ENCODE measurements at places on chromosomes 16 and 17.
A peak's percentile ranks its signal among the peaks of the same experiment; 100 is the strongest.

GRCh38 chr17:45918241-45918745, 23.9 kb downstream of the MAPT start:
- no peak for DNase-seq

- DNase-seq, result no peak
Observed at GRCh38 chr17:13729466-13730134, 127.9 kb upstream of the HS3ST3A1 start.

- DNase-seq, result no peak
Observed at GRCh38 chr17:6843241-6843880, 11.8 kb upstream of the TEKT1 start.

GRCh38 chr17:17069849-17070248, 27.6 kb downstream of the MPRIP start:
- DNase-seq, result no peak

DNA sequence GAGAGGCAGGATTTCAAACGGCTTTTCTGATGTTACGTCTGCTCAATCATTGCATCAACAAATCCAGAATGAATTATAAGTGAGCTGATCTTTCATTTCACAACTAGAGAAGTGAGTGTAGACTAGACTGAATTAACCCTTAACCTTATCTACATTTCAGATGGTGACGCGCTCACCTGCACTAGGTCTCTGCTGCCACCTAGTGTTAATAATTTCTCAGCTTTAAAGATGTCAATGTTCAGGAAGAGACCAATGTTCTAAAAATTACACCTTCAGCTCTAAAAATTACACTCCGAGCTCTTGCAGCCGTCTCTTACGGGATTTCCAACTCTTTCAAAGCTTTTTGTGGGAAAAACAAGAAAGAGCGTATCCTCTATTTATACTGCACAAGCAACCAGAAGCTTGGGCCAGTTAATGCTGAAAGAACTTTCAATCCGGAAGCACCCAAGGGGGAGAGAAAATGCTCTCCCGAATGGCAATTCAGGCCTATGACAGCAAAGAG, 88.2 kb upstream of the FA2H start:
- DNase-seq, result no peak

DNA sequence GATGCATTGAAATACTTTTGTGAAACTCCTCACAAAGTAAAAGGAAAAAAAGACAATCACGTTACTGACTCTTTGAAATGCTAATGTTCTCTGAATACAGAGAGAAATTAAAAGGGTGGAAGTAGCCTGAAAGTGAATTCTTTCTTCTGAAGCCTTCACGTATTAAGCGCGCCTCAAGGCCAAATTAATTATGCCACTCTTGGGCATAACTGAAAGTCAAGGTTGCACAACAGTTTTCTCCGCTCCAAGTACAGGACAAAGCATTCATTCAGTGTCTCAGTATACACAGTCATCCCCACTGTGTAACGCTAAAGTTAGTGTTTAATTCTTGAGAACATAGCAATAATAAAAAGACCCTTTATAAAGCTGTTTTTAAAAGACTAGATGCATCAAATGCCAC, 21.5 kb downstream of the PARN start:
- no peak for DNase-seq

- DNase-seq, result no peak
Observed at GRCh38 chr16:88331989-88332920, 50.5 kb upstream of the ZNF469 start.

DNA sequence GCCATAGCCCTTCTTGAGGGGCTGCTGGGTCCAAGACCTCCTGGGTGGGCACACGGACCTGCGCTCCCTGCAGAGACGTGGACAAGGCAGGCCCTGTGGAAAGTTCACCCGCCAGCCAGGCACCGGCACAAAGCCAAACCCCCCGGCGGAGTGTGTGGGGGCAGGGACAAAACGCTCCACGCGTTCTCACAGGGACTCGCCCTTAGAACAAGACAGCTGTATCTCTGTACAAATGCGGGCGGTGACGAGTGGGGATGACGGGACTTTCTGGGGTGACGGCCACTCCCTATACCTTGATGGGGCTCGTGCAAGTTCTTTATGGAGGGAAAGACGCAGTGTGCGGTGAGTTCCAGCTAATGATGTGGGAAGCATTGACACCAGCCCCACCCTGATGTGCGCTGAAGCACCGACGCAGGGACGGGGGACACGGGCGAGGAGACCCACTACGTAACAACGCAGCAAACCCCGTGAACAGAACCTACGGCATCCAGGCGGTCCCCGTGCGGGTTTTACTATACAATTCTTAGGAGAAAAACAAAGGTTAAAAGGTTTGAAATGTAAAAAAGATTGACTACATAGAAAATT, 49.4 kb downstream of the LMF1 start:
- DNase-seq, result no peak

GRCh38 chr17:81210868-81211267, 11.9 kb downstream of the CEP131 start:
- no peak for DNase-seq

- peak; percentile 60 for DNase-seq
Observed at GRCh38 chr16:48235556-48236136, 8.5 kb upstream of the LONP2 start.

GRCh38 chr17:77737442-77738265, 220.8 kb upstream of the TNRC6C start:
- DNase-seq, result peak; percentile 10

GRCh38 chr17:38873640-38874380, 4.0 kb downstream of the LASP1 start:
- peak; percentile 58 for DNase-seq

- no peak for DNase-seq
Observed at GRCh38 chr17:79574656-79575055, 36.2 kb downstream of the RBFOX3 start.
